ENCODE measurements at places on chromosomes 13 and 19.

DNA sequence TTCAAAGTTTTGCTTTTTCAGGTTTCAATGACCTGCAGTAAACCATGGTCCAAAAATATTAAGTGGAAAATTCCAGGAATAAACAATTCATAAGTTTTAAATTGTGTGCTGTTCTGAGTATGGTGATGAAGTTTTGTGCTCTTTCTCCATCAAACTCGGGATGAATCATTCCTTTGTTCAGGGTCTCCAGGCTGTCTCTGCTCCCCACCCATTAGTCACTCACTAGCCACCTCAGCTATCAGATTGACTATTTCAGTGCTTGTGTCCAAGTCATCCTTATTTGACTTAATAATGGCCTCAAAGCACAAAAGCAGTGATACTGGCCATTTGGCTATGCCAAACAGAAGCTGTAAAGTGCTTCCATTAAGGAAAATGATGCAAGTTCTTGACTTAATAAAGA, 1140.4 kb downstream of the EFNB2 start:
- no peak for DNase-seq

DNA sequence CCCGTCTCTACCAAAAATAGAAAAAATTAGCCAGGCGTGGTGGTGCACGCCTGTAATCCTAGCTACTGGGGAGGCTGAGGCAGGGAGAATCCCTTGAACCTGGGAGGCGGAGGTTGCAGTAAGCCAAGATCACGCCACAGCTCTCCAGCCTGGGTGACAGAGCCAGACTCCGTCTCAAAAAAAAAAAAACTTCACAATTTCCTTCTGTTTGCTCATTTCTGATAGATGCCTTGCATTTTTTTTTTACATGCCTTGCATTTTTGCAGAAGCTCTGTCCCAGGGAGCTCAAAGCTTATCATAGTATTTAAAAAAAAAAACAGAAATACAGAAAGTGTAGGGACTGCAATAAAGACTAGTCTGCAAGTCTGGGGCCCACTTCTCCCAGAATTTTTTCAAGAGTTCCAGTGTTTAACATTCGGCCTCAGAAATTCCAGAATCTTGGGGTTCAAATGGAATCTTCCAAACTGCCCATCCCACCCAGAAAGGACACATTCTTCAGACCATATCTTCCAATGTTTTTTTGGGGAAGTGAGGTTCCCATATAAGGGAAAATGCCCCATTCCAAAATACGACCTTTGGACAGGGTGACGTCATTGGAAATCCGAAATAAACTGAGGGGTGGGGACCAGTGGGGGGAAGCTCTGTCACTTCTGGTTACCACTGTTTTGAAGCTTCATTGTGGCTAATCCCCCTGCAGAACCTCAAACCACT, 17.2 kb upstream of the RAB8A start:
- DNase-seq, result no peak

DNA sequence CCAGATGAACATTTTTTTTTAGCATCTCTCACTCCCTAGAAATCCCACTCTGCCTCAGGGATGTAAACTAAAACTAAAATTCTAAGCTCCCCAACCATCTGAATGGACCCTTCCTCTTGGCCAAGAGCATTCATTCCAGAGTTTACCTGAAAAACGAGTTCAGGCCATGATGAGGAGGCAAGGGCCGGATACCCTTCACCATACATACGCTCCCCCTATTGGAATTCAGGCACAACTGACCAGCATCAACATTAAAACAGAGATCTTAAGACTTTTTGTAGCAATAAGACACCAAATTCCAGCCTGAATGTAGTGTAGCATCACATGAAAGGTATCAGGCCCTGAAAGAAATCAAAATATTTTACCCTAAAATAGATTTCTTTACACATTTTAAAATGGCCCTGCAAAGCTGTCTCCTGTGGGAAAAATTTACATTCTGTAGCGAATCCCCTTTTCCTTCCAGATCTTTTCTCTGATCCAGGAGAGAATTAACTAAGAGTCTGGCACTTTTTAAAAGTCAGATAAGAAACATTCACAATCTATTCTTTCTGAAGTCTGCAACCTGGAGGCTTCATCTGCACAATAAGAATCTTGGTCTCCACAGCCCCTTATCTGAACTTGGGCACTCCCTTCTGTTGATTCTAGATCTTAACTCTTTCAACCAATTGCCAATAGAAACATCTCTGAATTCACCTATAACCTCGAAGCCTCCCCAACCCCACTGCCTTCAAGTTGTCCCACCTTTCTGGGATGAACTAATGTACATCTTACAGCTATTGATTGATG, 888.5 kb downstream of the UQCRFS1 start:
- DNase-seq, result no peak

- no peak for DNase-seq
Observed at GRCh38 chr19:7540761-7541474, 5.4 kb downstream of the PNPLA6 start.

DNA sequence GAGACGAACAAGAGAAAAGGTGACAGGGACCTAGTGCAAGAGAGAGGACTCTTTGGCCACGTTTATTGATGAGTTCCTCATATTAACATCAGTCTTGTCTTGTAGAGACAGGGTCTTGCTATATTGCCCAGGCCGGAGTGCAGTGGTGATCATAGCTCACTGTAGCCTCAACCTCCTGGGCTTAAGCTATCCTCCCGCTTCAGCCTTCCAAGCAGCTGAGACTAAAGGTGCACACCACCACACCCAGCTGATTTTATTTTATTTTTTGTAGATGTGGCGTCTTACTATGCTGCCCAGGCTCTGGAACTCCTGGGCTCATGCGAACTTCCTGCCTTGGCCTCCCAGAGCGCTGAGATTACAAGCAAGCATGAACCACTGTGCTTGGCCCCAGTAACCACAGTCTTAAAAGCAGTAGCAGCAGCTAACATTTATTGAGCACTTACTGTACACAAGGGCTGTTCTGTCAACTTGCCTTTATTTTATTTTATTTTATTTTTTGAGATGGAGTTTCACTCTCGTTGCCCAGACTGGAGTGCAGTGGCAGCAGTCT, 1.1 kb upstream of the SH2D3A start:
- DNase-seq, result no peak

DNA sequence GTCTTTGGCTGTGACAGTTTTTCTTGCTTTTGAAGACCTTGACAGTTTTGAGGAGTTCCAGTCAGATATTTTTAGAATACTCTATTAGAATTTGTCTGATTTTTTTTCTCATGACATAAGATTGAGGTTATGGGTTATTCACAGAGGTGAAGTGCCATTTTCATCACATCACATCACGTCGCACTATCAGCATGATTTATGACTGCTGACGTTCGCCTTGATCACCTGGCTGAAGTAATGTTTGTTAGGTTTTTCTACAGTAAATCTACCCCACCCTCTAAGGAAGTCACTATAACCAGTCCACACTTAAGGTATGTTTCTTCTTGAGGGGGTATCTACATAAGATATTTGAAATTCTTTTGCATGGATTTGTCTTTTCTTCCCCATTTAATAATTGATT, 169.7 kb downstream of the NDFIP2 start:
- DNase-seq, result no peak

GRCh38 chr13:71754407-71754974, 112.5 kb downstream of the DACH1 start:
- no peak for DNase-seq
